ENCODE measurements at places on chromosomes 5 and 9. TPM values are rescaled to one million over a fixed set of nuclear protein-coding genes. Genes with fewer than 3 reads are reported as not detected.

GRCh38 chr9:93131599-93132286, 2.3 kb downstream of the NINJ1 start:
- no peak overlapping the region for H3K4me3 ChIP-seq
- DNase-seq: no peak
- H3K36me3 ChIP-seq: peaks cover 5% of the 10 kb centered on the region
- peaks cover 83% of the 10 kb centered on the region for H3K4me1 ChIP-seq
- peak overlapping the region; percentile 99 for H3K27ac ChIP-seq

GRCh38 chr5:7395947-7396712, at the start of gene ADCY2:
Gene ADCY2 (plus strand): TSS chr5:7396138. CDS start chr5:7396297, 159 bp downstream.
- peak within 1 kb of the TSS; percentile 30 for H3K4me3 ChIP-seq
- peaks cover 12% of the 10 kb centered on the region for H3K4me1 ChIP-seq
- DNase-seq: no peak

GRCh38 chr9:130927995-130928900, 10.8 kb downstream of the FIBCD1 start:
- peak; percentile 51 for DNase-seq
- H3K27me3 ChIP-seq: peaks cover 44% of the 10 kb centered on the region
- no peaks in the 10 kb centered on the region for H3K36me3 ChIP-seq
- peaks cover 31% of the 10 kb centered on the region for H3K4me1 ChIP-seq
- H3K4me3 ChIP-seq: no peak overlapping the region

DAPK1 gene
- 4.7 TPM for total RNA-seq

Measured in heart right ventricle (tissue), 16 donors.